ENCODE measurements at places on chromosomes 7 and 10.

- DNase-seq = no peak
Measured at GRCh38 chr10:34175121-34175520, 640.0 kb downstream of the PARD3 start.

GRCh38 chr10:50511492-50512213 lies 112.1 kb downstream of the SGMS1 start:
- no peak for DNase-seq

- no peak for DNase-seq
Measured at GRCh38 chr7:23211589-23211988, 29.7 kb downstream of the NUP42 start.

GRCh38 chr7:5692845-5693278 lies 88.6 kb downstream of the RNF216 start:
- peak; percentile 44 for DNase-seq

- no peak for DNase-seq
Measured at GRCh38 chr7:132777414-132777813, 201.1 kb upstream of the PLXNA4 start.

DNA sequence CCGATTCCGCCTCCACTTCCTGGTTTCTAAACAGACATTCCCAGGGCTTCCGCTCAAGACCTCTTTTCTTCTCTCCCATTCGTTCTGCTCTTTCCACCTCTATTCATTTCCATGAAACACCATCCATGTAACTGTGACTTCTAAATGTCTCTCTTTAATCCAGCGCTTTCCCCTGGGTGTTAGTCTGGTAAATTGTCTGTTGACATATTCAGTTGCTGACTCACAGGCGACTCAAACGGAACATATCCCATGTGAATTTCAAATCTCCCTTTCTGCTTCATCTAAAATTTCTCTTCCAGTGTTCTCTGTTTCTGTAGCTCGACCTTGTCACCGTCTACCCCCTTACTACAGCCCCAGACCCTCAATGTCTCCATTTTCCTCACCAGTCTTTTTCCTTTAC lies 119.1 kb downstream of the PFKFB3 start:
- no peak for DNase-seq

- no peak for DNase-seq
Measured at GRCh38 chr7:90710466-90710850, 114.3 kb downstream of the CDK14 start.

- no peak for DNase-seq
Measured at GRCh38 chr7:142974626-142975025, 12.5 kb upstream of the KEL start.

DNA sequence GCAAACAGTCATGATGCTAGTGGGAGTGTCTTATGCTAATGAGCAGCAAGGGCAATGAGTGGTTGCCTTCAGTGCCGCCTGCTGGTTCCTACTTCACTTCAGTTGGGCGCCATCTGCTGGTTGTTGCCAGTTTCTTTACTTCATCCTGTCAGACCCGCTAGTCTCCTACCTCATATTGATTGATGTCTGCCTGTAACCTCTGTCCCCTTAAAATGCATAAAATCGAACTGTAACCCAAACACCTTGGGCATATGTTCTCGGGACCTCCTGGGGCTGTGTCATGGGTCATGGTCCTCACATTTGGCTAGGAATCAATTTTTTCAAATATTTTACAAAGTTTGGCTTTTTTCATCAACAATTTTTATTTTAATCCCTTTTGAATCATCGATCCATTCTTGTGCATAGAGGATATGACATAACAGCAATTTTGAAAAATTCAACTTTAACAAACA lies 62.8 kb upstream of the C7orf33 start:
- DNase-seq = peak; percentile 3

- DNase-seq = no peak
Measured at GRCh38 chr7:44162179-44162578, 21.0 kb upstream of the MYL7 start.

GRCh38 chr10:43338117-43338516 lies 33.3 kb upstream of the FXYD4 start:
- DNase-seq = no peak

- DNase-seq = no peak
Measured at GRCh38 chr7:157620616-157621015, 283.8 kb downstream of the DNAJB6 start.

DNA sequence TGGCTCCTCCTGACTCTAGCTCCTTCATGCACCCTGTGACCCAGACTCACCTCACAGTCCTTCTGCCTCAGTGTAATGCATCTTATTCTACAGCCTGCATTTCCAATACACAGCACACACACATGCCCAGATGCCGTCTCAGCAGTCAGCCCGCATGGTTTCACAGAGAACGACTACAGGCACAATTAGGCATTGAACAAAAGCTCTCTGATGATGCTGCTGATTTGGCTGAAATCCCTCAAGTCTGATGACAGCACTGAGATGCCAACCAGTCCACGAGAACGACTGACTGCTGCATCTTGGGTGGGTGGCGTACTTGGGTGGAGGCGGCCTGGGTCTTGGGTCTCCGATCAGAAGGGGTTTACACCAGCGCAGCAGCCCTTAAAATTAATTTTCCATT lies 200.4 kb downstream of the TAX1BP1 start:
- no peak for DNase-seq

- DNase-seq = no peak
Measured at GRCh38 chr7:157577061-157577460, 240.3 kb downstream of the DNAJB6 start.

DNA sequence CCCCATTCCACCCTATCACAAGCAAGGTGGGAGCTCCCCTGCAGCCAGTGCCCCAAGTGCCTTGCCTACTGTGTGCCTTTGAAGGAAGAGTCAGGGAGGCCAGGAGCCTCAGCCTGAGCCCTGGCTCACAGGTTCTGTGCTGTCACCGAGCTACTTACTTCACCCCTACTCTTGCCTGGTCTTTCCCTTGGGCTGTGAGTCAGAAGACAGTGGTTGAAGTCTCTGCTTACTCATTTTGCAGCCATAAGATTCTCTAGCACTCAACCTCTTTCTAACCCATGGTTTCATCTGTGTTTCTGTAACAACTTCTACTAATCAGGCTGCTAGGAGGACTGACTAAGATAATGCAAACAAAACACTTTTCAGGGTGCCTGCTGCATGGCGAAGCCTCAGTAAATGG lies 114.5 kb downstream of the PLCE1 start:
- DNase-seq = no peak

DNA sequence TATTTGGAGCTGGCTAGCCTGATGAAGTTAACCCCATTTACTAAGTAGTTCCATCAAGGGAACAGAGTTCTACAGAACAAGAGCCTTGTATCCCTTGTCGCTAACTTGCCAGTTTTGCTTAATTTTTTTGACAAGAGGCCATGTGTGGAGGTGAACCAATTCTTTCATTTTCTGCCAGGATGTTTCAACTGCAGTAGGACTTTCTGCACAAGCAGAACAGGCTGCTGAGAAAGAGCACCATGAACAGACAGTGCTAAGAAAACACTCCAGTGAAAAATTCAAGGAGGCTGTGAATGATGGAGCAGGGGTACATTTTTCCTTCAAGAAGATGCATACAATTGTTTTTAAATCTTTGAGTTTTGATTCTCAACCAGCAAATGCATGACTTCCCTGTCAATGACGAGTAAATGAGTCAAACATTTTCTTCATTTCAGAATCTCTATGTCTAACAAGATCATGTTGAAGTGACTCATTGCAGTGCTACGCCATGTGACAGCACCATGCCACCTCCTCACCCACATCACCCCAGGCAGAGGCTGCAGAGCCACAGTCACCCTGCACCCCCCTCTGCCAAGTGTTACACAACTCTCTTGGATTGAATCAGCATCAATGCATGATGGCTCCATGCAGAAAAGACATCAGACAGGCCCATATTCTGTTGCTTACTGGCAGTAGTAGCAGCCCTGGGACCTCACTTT lies 193.1 kb downstream of the COBL start:
- no peak for DNase-seq

DNA sequence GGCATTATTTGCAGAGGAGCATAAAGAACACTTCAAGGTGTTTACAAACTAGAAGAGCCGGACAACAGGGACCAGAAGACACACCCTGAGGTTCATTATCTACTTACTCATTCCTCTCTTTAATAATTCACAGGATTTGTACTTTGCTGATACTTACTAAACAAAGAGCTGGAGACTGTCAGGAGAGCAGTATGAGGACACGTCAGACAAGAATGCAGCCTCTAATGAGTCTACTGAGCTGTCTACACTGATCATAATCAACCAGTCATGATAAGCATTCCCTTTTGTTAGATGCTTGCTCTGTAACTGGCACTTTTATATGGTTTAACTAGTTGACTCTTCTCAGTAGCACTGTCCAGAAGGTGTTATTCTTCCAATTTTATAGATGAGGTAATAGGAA lies 243.3 kb upstream of the CDC14C start:
- no peak for DNase-seq

DNA sequence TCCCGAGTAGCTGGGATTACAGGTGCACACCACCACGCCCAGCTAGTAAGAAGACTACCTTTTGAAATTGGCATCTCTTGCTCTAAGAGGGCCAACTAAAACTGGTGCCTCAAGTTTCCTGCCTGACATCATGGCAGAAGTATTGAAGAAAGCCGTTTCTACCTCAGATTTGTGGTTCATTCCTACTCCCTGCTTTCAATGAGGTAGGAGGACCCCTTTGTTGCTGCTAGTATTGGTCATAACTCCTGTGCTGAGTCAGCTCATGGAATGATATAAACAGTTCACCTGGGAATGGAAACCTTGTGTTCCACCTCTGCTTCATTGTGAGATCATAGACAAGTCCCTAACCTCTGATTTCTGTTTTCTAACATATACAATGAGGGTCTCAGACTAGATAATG lies 82.8 kb downstream of the CDK6 start:
- no peak for DNase-seq

DNA sequence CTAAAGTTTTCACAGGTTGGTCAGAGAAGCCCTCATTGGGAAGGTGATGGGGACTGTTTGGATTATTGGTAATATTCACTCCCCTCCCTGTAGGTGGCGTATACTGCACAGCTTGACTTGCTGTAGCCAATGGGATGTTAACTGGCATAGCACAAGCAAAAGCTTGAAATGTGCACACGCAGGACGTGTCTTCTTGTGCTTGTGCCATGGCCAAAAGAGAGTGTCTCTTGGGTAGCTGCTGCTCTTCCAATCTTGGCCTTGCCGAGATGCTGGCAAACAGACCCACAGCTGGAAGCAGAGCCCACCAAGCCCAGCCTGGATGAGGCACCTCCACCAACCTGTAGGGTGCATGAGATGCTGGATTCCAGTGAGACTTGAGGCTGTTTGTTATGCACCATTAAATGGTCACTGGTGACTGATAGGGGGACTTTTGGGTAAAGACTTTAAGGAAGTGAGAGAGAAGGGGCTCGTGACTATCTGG lies 266.0 kb downstream of the GRID1 start:
- no peak for DNase-seq

GRCh38 chr10:125605167-125605566 lies 77.8 kb downstream of the TEX36 start:
- DNase-seq = no peak

DNA sequence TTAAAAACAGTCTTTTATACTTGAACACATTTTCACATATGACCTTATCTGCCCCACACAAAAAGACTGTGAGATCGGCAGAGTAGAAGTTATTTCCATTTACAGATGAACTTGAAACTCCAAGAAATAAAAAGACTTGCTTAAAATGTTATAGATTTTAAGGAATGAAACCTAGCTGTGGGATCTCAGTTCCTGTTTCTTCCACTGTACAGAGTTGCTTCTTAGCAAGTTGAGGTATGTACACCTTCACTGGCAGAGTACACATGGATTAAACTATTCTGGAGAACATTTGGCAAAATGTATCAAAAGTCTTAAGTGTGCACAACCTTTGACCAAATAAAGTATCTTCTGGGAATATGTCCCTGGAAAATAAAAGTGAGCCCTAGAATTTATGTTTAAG lies 48.3 kb downstream of the A1CF start:
- DNase-seq = no peak

- DNase-seq = no peak
Measured at GRCh38 chr10:97459933-97460332, 14.0 kb downstream of the ZDHHC16 start.

DNA sequence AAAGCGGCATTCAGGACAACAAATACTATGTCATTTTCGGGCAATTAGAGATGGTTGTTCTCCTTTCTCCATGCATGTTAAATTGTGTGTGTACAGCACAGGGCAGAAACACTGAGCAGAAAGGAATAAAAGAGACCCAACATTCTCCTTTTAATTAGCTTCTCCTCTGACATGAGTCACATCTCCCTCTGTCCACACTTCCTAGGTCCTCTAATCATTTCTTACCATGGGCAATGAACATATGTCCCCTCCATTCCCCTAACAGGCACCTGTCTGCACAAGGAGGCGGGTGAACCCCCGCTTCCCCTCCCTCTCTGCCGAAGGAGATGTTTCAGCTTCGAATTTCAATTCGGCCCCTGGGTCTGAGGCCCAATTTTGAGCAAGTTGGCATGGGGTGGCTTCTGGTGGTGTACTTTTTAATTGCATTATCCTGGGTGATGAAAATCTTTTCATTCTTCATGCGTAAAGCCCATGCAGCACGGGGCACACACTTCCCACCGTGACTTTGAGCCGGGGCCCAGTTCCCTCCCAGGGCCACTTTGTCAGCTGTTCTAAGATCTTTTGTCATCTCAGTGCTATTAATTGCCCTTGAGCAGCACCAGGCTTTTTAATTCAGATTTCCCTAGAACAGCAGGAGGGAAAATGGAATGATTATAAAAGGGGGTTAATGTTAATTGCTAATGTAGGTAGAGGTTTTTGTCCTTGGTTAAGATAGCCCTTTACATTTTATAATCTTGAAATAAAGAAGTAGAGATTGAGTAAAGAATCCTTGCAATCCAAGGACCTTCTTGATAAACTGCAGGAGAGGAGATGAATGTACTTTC lies 219.5 kb upstream of the NRP1 start:
- no peak for DNase-seq

DNA sequence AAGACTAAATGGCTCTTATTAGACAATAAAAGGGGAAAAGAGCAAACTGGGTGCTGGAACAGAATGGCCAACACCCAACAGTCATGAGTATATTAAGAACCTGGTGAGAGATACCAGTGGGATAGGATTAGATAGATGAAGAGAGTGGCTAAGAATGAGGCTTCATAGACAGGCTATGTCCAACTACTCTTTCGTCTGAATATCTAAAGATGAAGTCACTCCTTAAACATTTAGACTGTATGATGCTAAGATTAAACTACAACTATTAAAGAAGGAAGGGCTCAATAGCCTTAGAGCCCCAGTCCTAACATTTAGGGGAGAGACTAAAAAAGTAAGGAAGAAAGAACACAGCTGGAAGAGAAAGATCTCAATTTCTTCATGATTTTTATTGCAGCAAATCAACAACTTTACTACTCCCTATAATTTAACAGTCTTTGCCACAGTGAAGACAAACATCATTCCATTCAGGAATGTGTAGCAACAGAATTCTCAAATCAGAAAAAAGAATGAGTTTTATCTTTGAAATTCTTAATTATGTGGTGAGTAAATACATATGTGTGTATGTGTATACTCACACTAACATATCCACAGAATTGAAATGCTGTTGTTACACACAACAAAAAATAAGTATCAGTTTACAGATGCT lies 45.6 kb downstream of the CACNA2D1 start:
- no peak for DNase-seq

GRCh38 chr7:37285706-37286453 lies 162.8 kb downstream of the ELMO1 start:
- DNase-seq = no peak

- DNase-seq = no peak
Measured at GRCh38 chr7:121486590-121486989, 90.5 kb upstream of the FAM3C start.

Data from NCI-H510A (cell line).